Activated CD4-positive, alpha-beta T cell treated with anti-CD3 and anti-CD28 coated beads, Interleukin-2, Interleukin-6, amounts not matched to agents 100 ng/mL and 50 ng/mL, durations not matched to agents 16 hours and 8 hours (primary cell): ENCODE measurements at places on chromosomes 4 and X.

DNA sequence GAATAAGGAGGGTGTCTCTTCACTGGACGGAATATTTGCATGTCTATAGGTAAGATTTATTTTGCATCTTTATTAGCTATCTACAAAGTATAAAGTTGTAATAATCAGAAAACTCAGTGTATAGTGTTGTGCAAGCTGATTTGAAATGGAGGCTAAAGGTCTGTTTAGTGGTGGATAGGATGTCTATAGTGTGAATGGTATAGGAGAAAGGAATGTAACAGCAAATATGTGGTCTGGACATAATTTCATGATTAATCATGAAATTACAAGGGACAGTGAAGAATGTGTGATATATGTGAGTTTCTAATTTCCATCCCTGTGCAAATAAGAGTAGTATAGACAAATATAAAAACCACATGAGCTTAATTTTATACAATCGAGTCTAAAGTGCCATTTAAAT lies 79.3 kb upstream of the CAMK2D start:
- DNase-seq = no peak

GRCh38 chrX:50874876-50875275 lies 35.7 kb upstream of the BMP15 start:
- DNase-seq = no peak

DNA sequence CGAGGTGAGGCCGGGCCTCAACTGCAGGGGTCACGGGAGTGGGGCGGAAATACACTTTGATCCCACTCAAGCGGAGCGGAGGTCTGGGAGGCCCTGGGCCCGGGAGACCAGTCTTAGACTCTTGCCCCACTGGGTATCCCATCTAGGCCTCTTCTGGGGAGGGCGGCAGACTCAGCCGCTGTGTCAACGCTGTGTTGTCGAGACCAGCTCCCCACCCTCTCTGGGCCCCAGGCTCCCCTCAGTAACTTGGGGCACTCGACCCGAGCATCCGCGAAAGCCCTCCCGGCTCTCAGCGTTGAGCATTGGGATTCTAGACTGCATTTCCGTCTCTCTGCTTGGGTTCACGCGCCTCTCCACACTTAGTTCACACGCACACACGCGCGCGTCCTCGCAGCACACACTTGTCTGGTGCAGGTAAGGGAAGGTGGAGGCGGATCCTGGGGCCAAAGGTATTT lies 1.7 kb downstream of the NKX3-2 start:
- no peak for DNase-seq

GRCh38 chr4:101136373-101137370 lies 210.7 kb downstream of the PPP3CA start:
- no peak for DNase-seq

DNA sequence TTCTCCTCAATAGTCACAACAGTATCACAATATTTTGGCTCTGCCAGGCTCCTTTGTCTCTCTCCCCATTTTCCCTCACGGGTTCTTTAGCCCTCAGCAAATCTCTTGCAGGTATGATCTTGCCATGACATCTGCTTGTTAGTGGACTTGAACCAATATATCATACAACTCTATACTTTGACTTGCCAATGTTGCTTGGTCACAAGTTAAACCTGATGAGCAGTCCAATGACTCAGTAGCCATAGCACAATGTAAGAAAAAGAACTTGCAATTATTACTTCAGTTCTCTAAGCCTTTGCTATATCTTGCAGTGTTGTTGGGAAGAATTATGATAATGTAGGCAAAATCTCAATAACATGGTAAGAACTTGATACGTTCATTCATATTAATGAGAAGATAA lies 174.6 kb upstream of the NRK start:
- DNase-seq = no peak

DNA sequence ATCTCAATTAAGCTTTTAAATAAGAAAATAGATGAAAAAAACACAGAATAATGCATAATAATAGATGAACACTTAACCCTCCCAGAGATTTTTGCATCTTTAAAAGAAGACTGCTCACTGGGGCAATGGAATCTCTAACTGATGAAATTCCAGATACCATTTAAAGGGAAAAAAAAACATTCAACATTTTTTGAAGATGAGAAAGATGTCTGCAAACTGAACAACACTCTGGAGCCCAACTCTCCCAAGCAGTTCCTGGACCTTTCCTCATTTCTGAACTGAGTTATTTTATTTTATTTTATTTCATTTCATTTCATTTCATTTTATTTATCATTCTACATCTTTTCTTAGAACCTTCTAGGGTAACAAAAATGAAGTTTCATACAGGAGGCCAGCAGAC lies 90.7 kb downstream of the CORIN start:
- no peak for DNase-seq

DNA sequence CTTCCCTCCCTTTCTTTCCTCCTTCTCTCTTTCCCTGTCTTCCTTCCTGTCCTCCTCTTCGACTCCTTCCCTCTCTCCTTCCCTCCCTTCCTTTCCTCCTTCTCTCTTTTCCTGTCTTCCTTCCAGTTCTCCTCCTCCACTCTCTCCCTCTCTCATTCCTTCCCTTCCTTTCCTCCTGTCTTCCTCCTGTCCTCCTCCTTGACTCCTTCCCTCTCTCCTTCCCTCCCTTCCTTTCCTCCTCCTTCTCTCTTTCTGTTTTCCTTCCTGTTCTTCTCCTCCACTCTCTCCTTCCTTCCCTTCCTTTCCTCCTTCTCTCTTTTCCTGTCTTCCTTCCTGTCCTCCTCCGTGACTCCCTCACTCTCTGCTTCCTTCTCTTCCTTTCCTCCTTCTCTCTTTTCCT lies 5.3 kb upstream of the PUDP start:
- no peak for DNase-seq

DNA sequence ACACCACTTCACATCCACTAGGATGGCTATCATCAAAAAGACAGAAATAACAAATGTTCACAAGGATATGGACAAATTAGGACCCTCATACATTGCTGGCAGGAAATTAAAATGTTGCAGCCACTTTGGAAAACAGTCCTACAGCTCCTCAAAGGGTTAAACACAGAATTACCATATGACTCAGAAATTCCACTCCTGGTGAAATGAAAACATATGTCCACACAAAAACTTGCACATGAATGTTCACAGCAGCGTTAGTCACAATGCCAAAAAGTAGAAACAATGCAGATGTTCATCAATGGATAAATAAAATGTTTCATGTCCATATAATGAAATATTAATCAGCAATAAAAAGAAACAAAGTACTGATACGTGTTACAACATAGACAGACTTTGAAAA lies 15.1 kb downstream of the S100G start:
- no peak for DNase-seq
